ENCODE measurements at places on chromosomes 12 and 14.

DNA sequence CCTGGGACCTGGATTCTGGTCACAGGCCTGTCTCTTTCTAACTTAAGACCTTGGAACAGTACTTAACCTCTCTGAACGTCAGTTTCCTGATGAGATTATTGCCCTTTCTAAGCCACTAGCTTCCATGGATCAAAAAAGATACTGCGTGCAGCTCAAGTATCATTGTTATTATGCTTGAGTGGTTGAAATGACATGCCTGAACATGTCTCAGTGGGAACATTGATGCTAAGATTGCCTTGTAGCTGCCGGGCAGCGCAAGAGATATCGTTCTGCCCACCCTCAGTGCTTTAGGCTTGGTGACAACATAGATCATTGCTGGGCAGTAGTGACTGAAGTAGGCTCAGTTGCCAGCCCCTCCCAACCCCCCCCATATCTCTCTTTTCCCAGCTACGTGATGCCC, 131.9 kb downstream of the SMOC1 start:
- DNase-seq, result no peak

DNA sequence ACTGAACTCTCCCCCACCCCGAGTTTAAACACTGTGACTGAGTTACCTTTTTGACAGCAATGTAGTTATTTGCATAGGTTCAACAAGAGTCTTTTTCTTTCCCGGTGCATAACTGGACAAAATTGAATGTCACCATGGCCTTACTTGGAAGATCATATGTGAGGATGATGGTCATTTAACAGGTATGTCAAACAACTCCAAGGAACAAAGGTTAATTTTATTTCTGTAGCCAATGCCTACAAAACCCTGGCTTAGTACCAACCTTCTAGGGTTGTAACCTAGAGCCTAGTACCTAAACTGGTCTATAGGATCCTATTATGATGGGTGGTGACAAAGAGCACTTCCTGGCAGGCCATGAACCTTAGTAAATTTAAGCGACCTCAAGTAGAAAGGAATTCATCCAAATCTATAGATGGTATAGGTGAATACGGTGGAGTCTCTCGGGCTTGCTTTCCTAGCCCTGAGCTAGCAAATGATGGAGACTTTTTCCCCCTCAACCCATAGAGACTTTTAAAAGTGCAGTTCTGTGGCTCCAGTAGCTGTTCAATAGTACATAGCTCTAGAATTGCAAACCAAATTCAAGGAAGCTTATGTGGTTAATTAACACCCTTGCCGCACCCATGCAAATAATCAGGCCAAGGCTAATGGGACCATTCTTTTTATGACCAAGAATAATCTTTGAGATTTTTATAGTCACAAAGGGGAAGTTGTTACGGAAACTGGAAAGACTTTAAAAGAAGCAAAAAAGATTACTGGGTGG, 89.0 kb downstream of the SLC38A1 start:
- no peak for DNase-seq

DNA sequence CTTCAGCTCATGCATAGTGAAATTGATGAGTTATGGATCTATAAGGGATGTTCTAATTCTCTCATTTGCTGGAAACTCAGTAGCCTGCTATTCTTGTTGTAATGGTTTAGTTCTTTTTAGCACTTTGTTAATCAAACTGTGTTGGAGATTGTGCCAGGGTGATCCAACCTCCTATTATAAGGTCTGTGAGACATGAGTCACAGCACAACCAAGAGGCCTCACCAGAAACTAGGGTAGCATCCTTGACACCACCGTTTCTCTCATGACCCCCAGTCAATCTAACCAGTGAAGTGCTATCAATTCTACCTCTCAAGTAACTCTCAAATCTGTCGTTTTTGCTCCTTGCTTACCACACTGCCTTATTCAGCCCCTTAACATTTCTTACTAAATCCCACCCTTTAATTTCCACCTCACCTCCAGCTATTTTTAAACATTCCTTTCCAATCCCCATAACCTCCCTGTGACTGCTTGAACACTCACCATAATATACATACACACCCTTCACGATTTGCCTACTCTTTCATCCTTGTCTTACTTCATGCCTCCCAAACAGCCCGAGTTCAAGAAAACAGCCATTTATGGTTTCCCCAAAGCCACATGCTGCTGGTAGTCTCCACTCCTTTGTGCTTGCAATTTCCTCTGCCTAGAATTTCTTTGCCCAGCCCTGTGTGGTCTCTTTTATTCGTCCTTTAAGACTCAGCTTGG, 53.9 kb upstream of the NUDT4 start:
- no peak for DNase-seq

DNA sequence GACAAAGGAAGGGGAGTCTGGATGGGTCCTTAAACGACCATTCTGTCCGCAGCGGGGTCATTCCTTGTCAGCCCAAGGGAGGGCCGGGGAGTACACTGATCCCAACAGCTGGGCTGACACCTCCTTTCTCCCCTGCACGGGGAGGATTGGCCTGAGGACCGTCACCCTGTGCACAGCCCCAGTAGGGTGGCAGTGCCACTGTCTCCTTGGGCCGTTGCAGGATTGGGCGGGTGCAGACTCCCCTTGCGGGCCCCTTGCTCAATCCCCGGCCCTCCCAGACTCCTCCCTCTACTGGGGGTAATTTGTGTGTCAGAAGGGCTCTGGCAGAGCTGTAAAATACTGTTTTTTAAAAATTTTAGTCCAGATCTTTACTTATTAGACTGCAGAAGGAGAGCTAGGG, 12.6 kb upstream of the AMN start:
- DNase-seq, result no peak

- DNase-seq, result no peak
Measured at GRCh38 chr12:90870971-90871725, 83.8 kb downstream of the CCER1 start.

- DNase-seq, result no peak
Measured at GRCh38 chr12:104583301-104583700, 126.6 kb downstream of the CHST11 start.

- peak; percentile 48 for DNase-seq
Measured at GRCh38 chr14:91173221-91173670, 59.4 kb downstream of the DGLUCY start.

GRCh38 chr14:24312736-24313507, 1.6 kb downstream of the LTB4R start:
- peak; percentile 79 for DNase-seq

- DNase-seq, result no peak
Measured at GRCh38 chr12:47077206-47078085, 2.0 kb upstream of the PCED1B start.

DNA sequence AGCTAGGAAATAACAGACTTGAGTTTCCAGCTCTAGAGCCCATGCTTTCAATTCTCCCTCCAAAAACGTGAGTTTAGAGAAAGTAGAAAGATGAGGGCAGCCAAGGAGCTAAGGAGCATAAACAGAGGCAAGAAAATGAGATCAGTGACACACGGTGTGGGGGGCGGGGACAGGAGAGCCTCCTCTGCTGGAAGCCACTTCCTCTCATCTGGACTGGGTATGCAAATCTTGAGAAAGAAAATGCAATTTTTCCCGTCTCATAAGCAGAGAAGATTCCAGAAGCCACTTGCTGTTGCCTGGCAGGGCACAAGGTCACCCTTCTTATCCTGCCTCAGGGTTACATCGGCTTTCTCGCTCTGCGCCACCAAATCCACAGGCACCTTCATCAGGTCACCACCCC, 6.0 kb downstream of the OR10P1 start:
- DNase-seq, result no peak

- DNase-seq, result no peak
Measured at GRCh38 chr12:110033888-110034287, 14.4 kb downstream of the C12orf76 start.

- no peak for DNase-seq
Measured at GRCh38 chr12:70994217-70994788, 73.8 kb upstream of the PTPRR start.

- DNase-seq, result no peak
Measured at GRCh38 chr12:50344775-50345174, 51.6 kb downstream of the FAM186A start.

DNA sequence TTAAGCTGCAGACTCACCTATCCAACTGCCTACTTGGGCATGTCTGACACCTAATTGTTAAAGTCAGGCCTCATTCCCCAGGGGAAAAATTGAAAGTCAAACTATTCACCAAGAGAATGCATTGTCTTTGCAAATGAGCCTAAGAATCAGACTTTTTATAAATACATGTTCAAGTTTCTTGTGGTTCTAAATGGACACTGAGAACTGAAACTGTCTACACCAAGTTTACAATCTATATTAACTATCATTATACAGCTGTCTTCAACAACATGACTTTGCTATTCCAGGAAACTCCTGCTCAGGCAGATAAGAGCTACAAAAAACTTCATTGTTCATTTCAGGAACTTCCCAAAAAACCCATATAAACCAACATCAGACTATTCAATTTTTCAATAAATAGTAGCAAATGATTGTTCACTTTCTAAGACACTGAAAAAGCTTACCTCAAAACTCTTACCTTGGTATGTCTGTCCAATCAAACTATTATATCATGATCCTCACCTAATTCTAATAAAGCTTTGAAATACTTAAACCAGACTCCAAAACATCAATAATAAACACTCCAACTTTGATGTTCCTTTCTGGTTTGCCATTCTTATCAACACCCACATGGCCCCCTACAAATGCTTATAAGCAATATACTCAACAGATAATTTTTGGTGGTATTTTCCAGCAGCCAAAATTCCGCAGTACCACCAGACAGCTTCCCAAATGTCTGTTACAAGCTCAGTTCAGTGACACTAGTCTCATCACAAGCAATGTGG, 24.2 kb downstream of the CDK17 start:
- no peak for DNase-seq

DNA sequence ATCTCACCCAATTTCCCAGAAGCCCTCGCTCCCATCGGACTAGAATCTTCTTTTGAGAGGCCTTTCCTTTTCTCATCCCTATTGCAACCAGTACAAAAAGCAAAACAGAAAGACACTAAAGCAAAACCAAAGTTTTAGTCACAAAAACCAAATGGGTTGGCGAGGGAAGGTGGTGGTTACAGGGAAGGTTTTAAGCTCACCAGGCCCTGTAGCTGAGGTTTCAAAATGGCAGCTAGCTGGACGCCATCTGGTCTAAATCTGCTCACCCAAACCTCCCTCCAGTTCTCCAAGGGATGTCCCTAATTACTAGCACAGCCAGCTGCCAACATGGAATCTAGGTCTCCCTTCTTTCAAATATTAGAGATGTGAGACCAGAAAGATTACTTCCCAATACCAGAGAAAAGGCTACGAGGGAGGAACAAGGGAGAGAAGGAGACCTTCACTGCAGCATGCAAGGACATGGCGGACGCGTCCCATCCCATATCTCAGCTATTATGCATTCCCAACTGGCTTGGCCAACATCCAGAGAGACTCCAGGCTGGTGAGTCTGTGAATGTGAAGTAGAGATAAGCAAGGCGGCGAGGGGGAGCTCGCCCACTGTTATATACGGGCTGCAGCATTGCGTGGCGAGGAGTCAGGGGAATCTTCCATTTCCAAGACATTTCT, 70.8 kb downstream of the DPF3 start:
- no peak for DNase-seq

- peak; percentile 55 for DNase-seq
Measured at GRCh38 chr12:96516472-96517430, 27.4 kb downstream of the CFAP54 start.

DNA sequence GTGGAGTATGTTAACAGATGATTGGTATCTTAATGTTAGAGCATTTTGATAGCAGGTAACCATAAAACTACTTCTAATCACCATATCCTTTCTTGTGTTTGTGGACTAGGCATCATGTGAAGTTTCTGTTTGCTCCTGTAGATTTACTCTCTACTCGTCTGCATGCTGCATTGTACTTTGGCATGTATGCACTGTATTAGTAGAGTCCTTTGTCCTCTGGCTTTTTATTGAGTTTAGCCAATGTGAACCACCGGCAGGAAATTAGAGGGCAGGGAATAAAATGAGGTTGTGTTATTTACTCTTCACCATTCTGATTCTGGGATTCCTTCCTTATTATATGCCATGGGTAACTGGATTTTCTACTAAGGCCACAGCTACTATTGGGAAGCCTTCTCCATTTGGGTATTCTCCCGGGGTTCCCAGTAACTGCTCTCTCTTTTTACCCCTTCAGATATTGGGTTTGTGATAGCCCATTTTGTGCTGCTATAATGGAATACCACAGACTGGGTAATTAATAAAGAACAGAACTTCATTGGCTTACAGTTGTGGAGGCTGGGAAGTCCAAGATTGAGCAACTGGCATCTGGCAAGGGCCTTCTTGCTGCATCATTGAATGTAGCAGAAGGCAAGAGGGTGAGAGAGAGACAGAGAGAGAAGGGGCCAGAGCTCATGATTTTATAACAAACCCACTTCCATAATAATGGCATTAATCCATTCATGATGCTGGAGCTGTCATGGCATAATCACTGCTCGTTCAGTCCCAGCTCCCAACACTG, 22.4 kb downstream of the FAM177A1 start:
- DNase-seq, result no peak
